Hematopoietic multipotent progenitor cell (in vitro differentiated cells): ENCODE measurements at places on chromosomes 2 and 18. TPM values are rescaled to one million over a fixed set of nuclear protein-coding genes. Genes with fewer than 3 reads are reported as not detected.
A peak's percentile ranks its signal among the peaks of the same experiment; 100 is the strongest.

Gene GULP1
- under 0.01 TPM for total RNA-seq

Gene CAVIN2
- 39.0 TPM for total RNA-seq

Gene NEU2
- total RNA-seq: not detected

Gene COL4A3
- under 0.01 TPM for total RNA-seq

DNA sequence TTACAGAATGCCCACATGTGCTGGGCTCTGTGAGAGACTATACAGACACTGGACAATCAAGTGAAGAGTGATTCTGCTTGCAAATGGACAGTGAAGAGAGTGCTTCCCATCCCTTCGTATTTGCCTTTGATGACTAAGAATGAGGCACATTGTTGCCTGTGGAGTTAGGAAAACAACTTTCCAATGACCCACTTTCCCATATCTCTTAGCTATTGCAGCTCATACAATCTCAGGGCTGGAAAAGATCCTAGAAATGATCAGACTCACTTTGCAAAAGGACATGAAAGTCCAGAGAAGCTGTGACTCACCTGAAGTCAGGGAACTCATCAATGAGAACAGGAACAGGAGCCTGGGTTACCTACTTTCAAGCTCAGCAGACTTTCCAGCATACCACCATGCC, 440.5 kb upstream of the TCF4 start:
- no peak for DNase-seq

DNA sequence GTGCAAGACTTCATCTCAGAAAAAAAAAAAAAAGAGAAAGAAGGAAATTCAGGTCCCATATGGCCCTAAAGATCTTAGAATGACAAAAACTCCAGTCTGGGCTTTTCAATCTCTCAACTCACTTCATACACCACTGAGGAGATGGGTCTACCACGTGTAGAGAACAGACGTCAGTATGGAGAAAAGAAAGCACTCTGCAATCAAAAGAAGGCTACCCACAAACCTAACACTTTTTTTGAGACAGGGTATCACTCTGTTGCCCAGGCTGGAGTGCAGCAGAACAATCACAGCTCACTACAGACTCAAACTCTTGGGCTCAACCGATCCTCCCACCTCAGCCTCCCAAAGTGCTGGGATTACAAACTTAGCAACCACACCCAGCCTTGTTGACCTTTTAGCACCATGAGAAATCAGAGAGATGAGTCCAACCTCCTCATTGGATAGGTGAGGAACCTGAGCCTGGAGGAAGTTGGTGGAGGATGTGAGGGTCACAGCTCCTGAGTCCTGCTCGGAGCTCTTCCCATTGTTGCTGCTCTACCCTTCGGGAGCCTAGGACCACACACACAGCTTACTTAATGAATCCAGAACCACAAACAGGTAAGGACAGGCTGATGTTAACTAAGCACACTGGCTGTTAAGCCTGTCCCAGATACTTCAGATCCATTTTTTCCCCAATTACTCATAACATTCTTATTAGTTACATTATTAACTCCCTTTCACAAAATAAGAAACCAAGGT, 23.7 kb downstream of the TBC1D8 start:
- no peak for DNase-seq

DNA sequence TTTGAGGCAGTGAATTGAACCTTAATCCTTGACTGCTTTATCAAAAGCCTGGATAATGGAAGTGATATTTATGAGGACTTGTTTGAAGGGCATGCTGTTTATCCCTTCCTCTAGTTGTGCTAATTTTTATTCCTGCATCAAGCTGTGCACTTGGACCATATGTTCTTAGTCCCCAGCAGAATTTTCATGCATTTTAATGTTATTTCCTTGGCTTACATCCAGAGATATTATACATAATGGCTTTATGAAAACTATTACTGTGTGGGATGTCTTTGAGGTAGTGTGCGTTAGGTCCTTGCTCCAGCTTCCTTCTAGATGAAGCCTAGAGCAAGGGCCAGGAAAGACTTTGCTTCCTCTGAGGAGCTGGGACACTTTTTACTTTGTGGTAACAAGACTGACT, 378.4 kb downstream of the LPIN1 start:
- DNase-seq: no peak

DNA sequence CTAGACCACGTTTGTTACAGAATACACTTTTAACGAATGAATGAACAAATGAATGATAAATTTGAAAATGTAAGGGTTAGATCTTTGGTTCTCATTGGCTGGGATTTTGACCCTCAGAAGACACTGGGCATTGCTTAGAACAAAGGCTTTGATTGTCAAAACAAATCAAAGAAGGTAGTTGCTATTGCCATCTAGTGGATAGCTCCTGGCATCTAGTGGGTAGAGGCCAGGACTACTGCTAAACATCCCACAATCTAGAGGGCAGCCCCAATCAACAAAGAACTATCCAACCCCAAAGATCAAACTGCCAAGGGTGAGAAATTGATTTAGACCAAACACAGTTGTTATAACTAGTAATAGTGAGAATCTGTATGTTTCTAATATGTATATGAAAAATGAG, 552.3 kb downstream of the KCNJ3 start:
- DNase-seq: peak; percentile 32

GRCh38 chr18:59374128-59374527, 15.1 kb upstream of the LMAN1 start:
- DNase-seq: no peak

- no peak for DNase-seq
Measured at GRCh38 chr2:58025150-58025933, 21.3 kb upstream of the VRK2 start.

DNA sequence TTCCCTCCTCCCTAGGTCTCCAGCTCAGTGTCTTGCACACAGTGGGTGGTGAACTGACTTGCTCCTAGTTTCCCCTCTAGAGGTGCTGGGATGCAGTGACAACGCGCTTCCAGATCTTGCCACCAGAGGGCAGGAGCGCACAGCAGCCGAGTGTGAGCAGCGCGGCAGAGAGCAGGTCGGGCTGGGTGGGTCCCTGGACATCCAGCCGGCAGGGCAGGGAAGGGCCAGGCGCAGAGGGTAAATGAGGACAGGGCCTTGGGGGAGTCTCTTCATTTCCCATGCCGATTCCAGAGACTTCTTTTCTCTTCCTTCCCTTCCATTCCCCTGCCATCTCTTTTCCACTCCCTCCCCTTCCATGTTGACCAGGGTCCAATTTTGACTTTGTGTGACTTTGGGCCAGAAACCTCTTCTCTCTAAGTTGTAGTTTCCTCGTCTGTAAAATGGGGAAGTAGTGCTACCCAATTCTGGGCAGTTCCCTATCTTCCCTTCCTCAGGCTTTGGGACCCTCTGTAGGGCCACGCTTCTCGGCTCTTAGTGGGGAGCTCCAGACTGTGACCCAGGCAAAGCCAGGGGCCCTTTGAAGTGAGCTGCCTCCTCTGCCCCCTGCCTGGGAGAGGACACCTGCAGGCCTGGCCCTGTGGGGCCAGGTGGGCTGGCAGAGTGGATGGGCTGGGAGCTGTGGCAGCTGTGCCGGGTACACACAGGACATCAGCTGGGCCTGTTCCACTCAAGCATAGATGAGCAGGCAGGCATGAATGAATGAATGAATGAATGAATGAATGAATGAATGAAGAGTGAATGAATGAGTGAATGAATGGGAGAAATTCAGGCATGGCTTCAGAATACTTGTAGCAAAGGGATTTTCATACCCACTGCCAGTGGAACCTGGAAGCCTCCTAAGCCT, 43.3 kb upstream of the TAF1B start:
- peak; percentile 72 for DNase-seq
